ENCODE measurements at places on chromosomes 16 and 17. TPM values are rescaled to one million over a fixed set of nuclear protein-coding genes. Genes with fewer than 3 reads are reported as not detected.

The PLA2G10 gene
- total RNA-seq = not detected

The KLHL10 gene
- total RNA-seq = not detected

The UBE2G1 gene
- total RNA-seq = 38.1 TPM

The SOX15 gene
- 0.07 TPM for total RNA-seq

The MT1M gene
- 3.5 TPM for total RNA-seq

The TBC1D3I gene
- 0.14 TPM for total RNA-seq

The CHTF18 gene
- 14.2 TPM for total RNA-seq

GRCh38 chr16:57042157-57043111, 49.9 kb upstream of the CPNE2 start:
- DNase-seq = no peak

- no peak for DNase-seq
Observed at GRCh38 chr17:29625037-29625750, 2.5 kb upstream of the CORO6 start.

DNA sequence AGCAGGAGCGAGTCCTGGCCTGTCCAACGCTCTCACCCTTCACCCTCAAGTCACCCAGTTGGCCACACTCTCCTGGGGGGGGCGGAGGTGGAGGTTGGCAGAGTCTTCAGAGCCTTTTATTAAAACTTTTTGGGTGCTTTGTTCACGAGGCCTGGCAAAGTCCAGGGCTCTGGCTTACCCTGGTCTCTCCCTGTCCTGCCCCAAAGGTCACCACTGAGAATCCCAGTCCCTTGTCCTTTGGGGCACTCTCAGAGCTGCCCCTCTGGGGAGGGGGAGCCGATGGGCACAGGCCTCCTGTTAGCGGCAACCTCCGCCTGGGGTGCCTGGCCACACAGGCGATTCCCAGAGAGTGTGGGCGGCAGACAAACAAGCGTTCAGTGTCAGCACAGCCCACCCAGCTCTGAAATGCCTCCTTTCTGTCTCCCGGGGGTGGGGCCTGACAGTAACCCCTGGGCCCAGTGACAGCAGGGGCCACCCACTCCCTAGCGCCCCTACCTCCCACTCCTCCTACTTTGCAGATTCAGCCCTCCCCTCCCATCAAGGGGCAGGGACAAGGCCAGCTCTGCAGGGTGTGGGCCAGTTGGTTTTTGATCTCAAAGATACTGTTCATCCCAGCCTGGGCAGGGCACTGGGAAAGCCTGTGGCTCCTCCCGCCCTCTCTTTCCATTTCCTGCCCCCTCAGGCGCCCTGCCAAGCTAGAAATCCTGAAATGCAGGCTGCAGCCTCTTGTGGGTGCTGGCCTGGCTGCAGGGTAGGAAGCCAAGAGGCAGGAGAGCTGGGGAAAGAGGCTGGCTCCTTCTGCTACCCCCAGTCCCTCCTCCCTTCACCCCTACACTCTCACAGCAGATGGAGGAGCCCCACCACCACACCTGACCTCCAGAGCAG, 36.6 kb upstream of the EMP2 start:
- no peak for DNase-seq

DNA sequence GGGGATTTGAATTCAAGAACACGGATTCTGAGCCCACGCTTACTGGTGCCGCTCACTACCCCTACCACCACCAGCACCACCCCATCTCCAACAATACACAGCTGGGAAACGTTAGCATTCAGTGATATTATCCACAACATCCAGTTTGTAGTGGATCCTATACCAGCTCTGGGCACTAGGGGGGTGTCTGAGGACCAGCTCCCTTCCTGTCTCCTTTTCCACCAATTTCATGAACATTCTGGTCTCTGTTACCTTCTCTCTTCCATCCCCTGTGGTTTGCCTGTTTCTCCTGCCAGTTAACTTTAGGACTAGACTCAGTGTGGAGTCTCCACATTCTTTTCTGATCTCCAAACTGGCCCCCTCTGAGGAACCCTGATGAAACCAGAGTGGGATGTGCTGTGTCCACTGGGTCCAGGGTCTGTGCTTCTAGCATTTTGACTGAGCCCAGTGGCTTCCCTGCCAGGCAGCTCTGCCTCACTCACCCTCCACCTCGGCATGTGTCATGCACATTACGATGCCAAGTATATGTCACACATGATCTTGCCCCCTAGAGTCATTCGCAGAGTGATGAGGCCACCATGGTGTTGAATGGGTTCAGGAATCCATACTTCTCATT, 187.0 kb upstream of the CDH13 start:
- no peak for DNase-seq

DNA sequence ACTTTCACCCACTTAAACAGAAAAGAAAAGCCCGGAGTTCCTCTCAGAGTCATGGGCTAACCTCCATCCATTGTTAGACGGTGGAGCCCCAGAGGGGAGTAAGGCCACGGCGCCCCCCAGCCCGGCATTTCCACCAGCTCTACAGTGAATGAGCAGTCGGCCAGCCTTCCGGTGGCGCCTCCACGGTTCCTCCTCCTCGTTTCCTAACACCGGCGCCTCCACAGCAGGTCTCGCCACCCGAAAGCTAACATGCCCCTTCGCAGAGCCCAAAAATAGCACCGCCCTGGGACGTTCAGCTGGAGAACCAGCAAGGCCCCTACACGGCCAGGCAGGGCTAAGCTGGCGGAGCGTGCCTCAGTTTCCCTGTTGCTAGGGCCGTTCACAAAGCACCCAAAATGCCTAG, 858 bp downstream of the MMD start:
- DNase-seq = no peak

DNA sequence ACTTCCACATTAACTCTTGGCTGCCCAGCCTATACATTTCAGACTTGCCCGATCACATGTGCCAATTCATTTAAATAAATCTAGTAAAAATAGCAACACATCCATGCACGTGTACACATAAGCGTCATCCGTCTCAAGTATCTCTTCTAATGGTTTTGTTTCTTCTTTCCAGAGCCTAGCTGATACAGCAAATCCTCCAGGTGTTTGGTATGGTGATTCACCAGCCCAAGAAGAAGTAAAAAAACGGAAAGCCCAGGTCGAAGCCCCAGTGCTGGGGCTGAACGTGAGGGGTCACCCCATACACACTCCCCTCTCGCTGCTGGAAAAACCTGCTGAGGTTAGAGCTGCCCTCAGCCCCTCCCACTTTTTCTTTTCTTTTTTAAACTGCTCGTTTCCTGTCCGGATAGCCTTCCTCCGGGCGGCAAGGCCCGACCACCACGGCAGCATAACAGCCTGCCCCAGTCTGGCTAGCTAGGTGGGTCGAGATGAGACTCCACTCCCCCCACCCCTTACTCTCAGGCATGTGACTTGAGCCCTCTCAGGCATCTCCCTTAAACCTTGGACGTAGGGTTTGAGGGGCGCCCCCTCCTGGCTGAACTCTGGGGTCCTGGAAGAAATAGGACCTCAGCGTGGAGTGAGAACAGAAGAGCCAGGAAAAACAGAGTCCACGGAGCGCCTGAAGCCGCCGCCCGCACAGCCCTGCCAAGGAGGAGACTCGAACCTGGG, 13.9 kb upstream of the OR1F1 start:
- no peak for DNase-seq

DNA sequence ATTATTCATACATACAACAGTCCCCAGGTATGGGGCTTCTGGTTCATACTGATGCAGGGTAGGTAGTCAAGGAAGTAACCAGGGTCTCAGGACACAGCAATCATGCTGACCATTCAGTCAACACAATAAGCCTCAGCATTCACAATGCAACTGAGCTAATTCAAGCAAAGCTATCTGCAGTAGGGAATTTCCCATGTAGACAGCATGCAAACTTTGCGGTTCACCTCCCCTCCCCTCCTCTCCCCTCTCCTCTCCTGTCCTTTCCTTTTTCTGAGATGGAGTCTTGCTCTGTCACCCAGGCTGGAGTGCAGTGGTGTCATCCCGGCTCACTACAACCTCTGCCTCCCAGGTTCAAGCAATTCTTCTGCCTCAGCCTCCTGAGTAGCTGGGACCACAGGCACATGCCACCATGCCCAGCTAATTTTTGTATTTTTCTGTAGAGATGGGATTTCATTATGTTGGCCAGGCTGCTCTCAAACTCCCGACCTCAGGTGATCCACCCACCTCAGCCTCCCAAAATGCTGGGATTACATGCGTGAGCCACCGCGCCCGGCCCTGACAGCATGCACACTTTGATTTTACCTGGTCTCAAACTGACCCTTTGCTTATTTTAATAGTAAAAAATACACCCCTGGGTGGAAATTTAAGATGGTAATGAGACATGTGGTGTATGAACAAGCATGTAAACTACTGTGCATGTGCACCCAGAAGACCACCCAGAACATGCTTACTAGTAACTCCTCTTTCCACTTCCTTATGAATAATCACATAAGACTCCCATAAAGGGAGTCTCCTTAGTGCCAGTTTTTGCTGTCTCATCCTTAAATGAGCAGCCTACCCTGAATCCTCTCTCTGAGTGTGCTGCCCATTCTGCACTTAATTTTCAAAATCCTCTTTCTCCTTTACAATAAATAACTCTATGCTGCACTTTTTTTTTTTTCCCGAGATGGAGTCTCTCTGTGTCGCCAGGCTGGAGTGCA, 9.3 kb upstream of the RNF135 start:
- no peak for DNase-seq

DNA sequence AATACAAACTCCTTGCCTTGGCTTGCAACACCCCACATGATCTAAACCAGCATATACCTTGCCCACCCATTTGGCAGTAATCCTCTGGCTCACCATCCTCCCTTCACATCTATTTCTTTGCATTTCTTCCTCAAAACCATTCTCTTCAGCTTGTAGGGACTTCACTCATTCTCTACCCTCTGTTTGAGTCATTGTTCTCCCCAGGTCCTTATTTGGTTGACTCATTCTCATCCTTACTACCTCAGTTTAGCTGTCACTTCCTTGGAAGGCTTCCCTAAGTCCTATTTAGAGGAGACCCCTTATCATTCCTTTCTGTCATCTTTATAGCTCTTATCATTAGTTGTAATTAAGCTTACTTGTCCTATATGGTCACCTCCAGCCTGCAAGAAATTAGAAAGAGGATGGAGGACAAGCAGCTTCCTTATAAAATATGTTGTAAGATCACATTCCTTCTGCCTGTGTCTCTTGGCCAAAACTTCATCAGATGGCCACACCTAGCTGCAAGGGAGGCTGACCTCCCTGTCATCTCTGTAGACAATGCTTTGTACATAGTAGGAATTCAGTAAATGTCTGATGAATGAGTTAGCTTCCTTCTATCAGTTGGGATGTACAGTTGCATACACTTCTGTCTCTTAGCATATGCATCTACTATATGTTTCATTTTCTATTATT, 1.7 kb downstream of the TTC19 start:
- no peak for DNase-seq
